ENCODE measurements at places on chromosomes 2 and 18.

DNA sequence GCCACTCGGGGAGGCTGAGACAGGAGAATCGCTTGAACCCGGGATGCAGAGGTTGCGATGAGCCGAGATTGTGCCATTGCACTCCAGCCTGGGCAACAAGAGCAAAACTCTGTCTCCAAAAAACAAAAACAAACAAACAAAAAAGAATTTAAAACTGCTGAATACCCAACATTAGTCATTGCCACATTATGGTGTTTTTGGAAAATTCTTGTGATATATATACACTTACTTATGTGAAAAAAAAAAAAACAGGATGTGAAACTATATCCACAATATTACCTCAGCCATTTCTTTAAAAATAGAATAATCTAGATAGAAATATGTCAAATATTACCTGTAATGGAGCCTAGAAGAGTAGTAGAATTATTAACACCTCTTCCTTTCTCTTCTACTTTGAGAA is 288.3 kb upstream of the FN1 start:
- H3K27ac ChIP-seq, result no peak overlapping the region
- no peaks in the 10 kb centered on the region for H3K36me3 ChIP-seq
- peaks cover 13% of the 10 kb centered on the region for H3K4me1 ChIP-seq
- H3K4me3 ChIP-seq, result no peak overlapping the region
- H3K27me3 ChIP-seq, result no peaks in the 10 kb centered on the region

DNA sequence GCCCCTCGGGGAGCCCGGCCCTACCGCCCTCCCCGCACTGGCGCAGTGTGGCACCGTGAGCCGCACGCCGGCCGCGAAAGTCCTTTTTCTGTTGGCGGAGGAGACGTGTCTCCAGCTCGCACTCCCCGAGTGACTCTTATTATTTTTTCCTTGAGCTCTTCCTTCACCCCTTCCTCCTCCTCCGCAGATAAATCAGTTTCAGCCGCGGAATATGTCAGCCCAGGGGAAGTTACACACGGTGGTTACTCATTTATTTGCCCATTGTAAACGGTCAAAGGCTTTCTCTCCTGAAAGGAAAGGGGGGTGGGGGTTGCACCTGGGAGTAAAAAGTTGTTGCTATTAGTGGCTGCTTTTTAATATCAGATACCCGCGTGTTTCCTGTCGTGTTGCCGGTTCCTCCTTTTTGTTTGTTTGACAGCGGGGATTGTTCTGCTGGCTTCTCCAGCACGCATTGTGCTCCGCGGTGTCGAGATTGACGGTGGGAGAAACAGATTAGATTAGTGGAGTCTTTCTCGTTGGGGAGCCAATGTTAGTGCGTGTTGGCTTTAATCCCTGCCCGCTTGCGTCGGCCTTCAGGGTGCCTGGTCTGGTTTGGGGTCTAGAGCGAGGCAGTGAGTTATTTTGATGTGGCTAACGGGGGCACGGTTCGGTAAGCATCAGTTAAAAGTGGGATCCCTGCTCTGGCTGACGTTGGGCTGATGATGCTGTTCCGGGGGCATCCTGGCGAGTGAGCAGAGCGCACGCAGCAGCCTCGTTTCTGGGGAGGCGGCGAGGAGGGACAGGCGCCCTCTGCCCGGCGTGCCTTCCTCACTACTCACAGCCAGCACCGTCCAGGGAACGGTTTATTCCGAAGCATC is 1.6 kb downstream of the CRIM1 start:
- peaks cover 2% of the 10 kb centered on the region for H3K36me3 ChIP-seq
- H3K4me1 ChIP-seq, result peaks cover 45% of the 10 kb centered on the region
- DNase-seq, result peak; percentile 48
- H3K27me3 ChIP-seq, result peaks cover 50% of the 10 kb centered on the region

DNA sequence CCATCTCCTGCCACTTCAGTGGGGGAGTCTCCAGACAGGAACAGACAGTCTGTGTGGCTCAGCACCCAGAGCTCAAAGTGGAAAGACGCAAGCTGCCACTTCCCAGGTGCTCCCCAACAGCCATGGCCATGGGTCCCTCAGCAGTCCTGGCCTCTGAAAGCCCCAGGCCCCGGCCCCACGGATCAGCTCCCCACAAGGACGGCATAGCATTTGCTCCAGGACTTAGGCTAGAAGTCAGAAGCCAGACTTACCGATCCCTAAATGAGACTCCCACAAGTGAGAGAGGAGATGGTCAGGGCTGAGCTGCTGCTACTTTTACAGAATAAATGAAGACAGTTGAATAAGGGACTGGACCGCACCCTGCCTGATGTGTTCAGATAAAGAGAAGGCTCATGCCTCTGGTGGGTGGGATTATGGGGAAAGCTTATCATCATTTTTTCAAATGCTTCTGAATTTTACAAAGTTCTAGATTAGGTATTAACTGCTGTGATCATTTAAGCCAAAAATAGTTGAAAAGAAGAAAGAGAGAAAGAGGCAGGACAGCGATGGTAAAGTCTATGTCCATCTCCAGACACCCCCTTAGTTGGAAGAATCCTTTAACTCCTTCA is 50.5 kb downstream of the ADD2 start:
- H3K4me1 ChIP-seq, result no peaks in the 10 kb centered on the region
- no peak overlapping the region for H3K27ac ChIP-seq
- H3K4me3 ChIP-seq, result no peak overlapping the region
- no peak for DNase-seq
- H3K27me3 ChIP-seq, result no peaks in the 10 kb centered on the region

- H3K4me3 ChIP-seq, result no peak overlapping the region
- H3K4me1 ChIP-seq, result no peaks in the 10 kb centered on the region
- H3K27me3 ChIP-seq, result peaks cover 4% of the 10 kb centered on the region
- no peak for DNase-seq
Observed at GRCh38 chr2:215611609-215612386, 175.9 kb upstream of the FN1 start.

DNA sequence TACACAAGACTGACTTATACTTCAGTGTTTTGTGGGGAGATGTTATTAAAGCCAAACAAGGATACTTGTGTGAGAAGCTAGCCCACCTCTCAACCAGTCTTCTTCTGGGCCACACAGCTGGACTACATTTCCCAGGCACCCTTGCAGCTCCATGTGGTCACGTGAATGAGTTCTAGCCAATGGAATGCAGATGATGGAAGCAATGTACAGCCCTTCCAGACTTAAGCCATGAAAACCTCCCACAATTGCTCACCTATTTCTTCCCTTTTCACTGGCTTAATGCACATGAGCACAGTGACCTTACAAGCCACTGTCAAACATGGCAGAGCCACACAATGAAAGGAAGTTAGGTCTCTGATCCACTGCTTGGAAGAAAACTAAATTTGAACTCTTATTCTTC is 20.4 kb upstream of the FEZ2 start:
- H3K27me3 ChIP-seq, result peaks cover 5% of the 10 kb centered on the region
- no peak overlapping the region for H3K27ac ChIP-seq
- peak; percentile 20 for DNase-seq
- no peak overlapping the region for H3K4me3 ChIP-seq
- no peaks in the 10 kb centered on the region for H3K4me1 ChIP-seq

DNA sequence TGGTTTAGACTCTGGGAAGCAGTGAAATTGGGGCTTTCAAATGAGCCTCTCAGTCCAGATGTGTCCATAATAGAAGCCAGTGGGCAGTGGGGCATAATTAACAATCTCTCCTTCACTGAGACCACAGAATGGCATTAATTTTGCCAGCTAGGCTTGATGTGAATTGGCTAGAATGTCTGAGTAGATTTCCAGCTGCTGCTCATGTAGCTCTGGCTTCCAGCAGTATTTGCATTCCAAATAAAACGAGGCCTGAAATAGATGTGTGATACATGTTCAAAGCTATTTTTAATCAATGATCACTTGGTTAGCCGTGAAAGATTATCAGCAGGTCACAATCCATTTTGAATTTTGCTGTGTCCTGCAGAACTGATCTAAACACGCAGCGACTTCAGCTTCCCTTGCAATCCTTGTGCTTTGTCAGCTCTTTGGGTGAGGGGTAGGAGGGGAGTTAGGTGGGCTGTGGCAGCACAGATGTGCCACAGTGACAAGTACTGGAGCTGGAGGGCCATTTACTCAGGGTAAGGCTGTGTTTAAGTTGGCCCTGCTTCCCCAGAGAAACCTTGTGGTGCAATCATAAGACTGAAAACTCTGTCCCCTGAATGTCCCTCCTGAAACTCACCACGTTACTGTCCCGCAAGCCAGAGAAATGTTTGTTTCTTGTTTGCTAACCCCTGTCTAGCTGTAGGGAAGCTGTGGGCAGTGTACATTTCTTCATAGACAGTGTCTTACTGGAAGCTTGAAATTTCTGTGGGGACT is 56.9 kb upstream of the TMEM178A start:
- no peak for DNase-seq
- H3K4me3 ChIP-seq, result no peak overlapping the region
- H3K36me3 ChIP-seq, result no peaks in the 10 kb centered on the region
- peaks cover 6% of the 10 kb centered on the region for H3K27me3 ChIP-seq
- no peak overlapping the region for H3K27ac ChIP-seq

- no peaks in the 10 kb centered on the region for H3K27me3 ChIP-seq
- no peak for DNase-seq
- no peak overlapping the region for H3K4me3 ChIP-seq
- H3K36me3 ChIP-seq, result no peaks in the 10 kb centered on the region
- peaks cover 12% of the 10 kb centered on the region for H3K4me1 ChIP-seq
Observed at GRCh38 chr2:101679801-101680487, 17.6 kb upstream of the MAP4K4 start.

DNA sequence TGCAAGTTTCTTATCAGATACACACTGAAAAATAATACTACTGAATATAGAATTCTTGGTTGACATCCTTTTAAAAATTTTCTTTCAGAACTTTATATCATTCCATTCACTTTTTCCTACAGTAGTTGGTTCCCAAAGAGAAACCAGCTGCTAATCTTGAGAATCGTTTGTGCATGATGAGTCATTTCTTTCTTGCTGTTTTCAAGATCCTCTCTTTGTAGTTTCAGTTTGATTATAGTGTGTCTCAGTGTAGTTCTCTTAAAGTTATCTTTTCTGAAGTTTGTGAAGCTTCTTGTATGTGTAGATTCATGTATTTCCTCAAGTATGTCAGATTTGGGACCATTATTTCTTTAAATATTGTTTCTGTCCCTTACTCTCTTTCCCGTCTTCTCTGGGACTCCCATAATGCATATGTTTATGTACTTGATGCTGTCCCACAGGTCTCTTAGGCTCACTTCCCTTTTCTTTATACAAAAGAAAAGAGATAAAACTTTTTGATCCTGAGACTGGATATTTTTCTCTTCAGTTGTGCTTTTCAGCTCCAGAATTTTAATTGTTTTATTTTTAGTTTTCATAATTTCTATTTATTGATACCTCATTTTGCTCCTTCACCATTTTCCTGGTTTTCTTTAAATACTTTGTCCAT is 801.0 kb downstream of the TDRD15 start:
- H3K4me1 ChIP-seq, result no peaks in the 10 kb centered on the region
- no peak for DNase-seq
- no peaks in the 10 kb centered on the region for H3K27me3 ChIP-seq

DNA sequence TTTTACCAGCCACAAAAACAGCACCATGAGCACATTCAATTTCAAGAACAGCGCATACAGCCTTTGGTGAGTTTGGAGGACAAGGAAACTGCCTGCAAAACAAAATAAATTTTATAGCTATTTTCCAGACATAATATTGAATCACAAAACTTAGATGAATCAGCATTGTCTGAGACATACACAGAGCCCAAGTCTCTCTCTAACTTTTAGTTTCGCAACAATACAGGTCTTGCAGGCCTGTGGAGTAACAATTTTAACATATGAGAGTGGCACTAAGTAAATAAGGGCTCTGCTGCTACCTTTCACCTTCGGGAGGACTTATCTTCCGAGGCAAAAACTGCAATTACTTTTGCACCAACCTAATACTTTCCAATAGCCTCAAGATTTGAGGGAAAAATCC is 56.1 kb upstream of the PEX13 start:
- no peak overlapping the region for H3K27ac ChIP-seq
- peaks cover 8% of the 10 kb centered on the region for H3K36me3 ChIP-seq
- H3K27me3 ChIP-seq, result no peaks in the 10 kb centered on the region

DNA sequence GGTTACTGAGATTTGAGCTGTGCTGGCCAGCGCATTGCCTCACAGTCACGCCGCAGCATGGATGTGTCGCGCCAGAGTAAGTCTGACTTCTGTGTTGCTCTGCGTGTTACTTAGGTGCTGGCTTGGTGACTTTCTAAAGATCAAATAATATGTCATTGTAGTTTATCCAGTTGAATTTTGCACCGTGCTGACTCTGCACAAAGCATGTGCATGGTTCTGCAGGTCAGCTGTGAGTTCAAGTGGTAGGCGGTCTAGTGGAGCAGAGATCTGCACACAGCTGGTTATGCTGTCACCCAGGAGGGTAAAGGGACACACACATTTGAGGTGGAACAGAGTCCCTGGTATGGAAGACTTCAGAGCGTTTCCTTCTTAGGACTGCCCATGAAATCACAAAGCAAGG is 105.1 kb downstream of the CEP192 start:
- no peak overlapping the region for H3K4me3 ChIP-seq
- no peak overlapping the region for H3K27ac ChIP-seq
- H3K4me1 ChIP-seq, result no peaks in the 10 kb centered on the region
- no peaks in the 10 kb centered on the region for H3K27me3 ChIP-seq

GRCh38 chr2:146541896-146542295 is 1302.9 kb upstream of the ACVR2A start:
- no peaks in the 10 kb centered on the region for H3K4me1 ChIP-seq
- H3K36me3 ChIP-seq, result no peaks in the 10 kb centered on the region
- H3K27ac ChIP-seq, result no peak overlapping the region
- H3K4me3 ChIP-seq, result no peak overlapping the region
- no peaks in the 10 kb centered on the region for H3K27me3 ChIP-seq

DNA sequence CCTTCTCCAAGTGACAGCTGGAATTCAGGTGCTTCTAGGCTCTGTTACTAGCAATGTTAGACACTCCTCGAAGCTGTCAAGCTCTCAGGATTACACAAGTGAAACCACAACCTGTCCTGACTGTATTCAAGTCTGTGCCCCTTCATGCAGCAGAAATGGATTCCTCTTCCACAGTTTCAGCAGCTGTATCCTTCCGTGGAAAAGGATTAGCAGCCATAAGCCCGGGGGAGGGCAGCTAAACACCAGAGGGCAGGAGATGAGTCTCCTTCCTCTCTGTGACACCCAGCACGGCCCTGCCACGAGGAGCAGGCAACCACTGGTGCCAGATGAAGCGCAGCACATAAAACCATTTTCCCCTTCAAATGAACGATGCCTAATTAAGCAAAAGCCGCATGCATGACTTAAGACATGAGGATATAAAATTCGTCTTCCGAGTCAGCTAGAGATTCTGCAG is 1.2 kb downstream of the ST3GAL5 start:
- peak overlapping the region; percentile 79 for H3K4me3 ChIP-seq
- peaks cover 67% of the 10 kb centered on the region for H3K4me1 ChIP-seq
- H3K27me3 ChIP-seq, result no peaks in the 10 kb centered on the region

GRCh38 chr18:61851940-61852451 is 40.8 kb downstream of the RNF152 start:
- no peak for DNase-seq

Data from activated naive CD8-positive, alpha-beta T cell treated with anti-CD3 and anti-CD28 coated beads, Interleukin-2, amount 50 U/mL, for 24 hours (primary cell).